Ovary (tissue), 10 donors: ENCODE measurements at places on chromosomes 11 and 22. TPM values are rescaled to one million over a fixed set of nuclear protein-coding genes. Genes with fewer than 3 reads are reported as not detected.

SCGB1A1 gene
- 11.6 TPM for total RNA-seq

RFPL2 gene
- not detected for total RNA-seq

MMP8 gene
- total RNA-seq: not detected

LBHD1 gene
- 3.3 TPM for total RNA-seq

SMTNL1 gene
- total RNA-seq: not detected

MAJIN gene
- not detected for total RNA-seq

ART5 gene
- total RNA-seq: 3.8 TPM

EHBP1L1 gene
- 40.3 TPM for total RNA-seq

ALKBH3 gene
- 30.6 TPM for total RNA-seq
